AG04450 (cell line): ENCODE measurements at places on chromosomes 2 and 18.

GRCh38 chr2:8598295-8599165, 83.3 kb upstream of the ID2 start:
- peak; percentile 80 for DNase-seq

GRCh38 chr2:188898261-188898660, 75.9 kb upstream of the COL3A1 start:
- DNase-seq, result peak; percentile 74

- DNase-seq, result no peak
Measured at GRCh38 chr2:23685181-23685580, 241.7 kb downstream of the ATAD2B start.

DNA sequence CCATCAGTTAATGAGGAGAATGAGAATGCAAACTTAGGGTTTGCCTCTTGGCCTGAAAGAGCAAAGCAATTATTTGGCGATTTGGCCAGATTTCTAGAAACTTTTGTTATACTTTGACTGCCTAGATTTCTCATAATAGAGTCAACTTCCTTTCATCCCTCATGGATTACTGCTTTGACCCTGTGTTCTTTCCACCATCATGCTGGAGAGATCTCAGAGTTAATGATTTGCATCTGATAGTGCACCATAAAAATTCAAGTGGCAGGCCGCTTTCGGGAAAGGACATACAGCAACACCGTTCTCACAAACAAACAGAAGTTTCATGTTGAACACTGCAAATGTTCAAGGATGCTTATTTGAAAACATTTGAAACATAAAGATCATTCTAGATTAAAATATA, 143.7 kb upstream of the ZFP36L2 start:
- DNase-seq, result no peak

DNA sequence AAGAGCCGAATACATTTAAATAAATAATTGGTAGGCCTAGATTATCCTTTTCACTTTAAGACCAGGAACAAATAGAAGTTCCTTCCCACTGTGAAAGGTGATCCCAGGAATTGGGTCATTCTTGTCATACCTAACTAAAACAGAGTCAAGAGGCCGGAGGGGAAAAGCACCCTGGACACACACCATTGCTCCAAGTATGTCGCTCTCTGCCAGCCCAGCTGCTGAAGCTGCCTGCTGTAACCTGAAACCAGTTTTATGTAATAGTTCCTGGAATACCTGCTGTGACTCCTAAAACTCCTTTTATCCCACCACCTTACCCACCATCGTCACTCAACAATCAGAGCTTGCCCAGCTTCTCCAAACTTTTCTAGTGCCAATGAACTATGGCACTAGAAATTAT, 217.1 kb downstream of the PTPRM start:
- no peak for DNase-seq

DNA sequence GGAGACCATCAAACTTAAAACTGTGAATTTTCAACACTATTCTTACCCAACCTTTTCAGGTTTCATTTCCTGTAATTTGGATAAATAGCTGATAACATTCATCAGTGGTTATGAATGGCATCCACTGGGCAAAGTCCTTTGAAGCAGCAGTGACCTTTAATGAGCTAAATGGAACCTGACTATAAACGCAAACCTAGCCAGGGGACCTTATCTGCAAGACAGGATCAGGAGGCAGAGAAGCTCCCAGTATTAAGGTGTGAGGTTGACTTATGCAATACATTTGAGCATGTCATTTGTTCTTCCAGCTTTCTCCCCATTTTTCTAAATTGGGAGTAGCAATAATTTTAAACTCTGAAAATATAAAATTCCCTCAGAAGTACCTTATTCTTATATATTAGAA, 38.4 kb downstream of the CREG2 start:
- no peak for DNase-seq

- no peak for DNase-seq
Measured at GRCh38 chr2:112927745-112928144, 16.8 kb downstream of the IL37 start.

- DNase-seq, result no peak
Measured at GRCh38 chr2:137928547-137929518, 35.4 kb upstream of the HNMT start.

GRCh38 chr18:37383846-37384595, 181.6 kb downstream of the CELF4 start:
- DNase-seq, result no peak
